ENCODE measurements at places on chromosomes 7 and 10.
A peak's percentile ranks its signal among the peaks of the same experiment; 100 is the strongest.

DNA sequence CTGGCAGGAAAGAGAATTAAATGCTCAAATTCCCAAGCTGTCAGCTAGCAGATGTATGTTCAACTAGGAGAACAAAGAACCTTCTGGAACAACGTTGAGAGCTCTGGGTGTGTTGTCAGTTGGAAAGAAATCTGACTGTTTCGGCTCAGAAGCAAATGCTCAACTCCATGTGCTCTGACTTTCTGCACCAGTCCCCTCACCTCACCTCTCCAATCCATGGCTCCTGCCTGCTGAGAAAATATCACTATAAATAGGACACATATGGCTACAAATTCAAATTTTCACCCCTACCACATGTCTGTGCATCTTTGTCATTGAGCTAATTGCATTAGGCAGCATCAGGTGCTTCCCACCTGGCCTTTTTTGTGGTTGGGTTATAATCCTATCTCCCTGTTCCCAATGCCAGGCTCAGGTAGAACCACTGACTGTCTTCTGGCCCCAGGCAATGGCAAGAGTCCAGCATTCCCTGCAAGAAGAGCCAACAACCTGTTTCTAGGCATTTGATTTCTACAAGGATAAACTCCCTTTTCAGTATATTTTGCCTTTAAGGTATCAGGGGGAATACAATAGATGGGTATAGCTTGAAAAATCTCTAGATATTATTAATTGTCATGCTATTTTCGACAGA lies 142.6 kb upstream of the LSM8 start:
- no peak for DNase-seq

- no peak for DNase-seq
Measured at GRCh38 chr10:21919906-21920305, 83.6 kb downstream of the DNAJC1 start.

- no peak for DNase-seq
Measured at GRCh38 chr7:2490181-2490651, 14.0 kb upstream of the GRIFIN start.

DNA sequence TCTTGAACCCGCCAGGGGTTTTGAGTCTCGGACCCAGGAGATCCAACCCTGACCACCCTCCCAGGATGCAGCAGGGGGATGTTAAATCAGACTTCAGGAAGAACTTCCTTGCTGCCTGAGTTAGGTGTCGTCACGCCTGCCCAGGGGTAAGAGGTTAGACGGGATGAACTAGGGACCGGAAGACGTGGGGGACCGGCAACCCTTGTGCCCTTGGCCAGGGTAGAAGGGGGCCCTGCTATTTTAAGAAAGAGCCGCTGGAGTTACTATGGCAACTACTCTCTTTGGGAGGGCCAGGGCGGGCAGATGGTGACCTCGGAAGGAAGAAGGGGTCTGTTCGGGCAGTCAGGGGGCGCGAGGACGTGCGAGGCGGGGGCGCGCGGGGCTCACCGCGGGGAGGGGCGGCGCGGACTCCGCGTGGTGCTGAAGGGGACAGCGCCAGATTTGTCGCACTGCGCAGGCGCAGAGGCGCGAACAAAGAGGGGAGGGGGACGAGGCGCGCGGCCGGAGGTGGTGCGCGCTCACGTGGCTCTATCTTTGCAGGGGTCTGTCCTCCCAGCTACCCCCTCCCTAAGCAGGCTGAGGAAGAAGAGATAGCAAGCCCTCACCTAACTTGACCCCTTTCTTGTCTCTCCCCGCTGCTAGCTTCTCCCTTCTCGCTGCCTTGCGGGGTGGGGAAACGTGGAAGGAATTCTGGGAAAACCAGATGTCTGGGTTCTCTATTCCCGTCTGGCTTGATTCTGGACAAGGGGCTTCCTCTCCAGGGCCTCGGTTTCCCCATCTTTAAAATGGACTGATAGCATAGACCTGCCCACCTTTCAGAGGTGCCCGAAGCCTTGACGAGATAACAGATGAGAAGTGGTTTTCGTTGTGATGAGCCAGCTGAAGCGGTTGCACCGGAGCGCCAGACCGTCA lies 940 bp upstream of the PSD start:
- peak; percentile 42 for DNase-seq

DNA sequence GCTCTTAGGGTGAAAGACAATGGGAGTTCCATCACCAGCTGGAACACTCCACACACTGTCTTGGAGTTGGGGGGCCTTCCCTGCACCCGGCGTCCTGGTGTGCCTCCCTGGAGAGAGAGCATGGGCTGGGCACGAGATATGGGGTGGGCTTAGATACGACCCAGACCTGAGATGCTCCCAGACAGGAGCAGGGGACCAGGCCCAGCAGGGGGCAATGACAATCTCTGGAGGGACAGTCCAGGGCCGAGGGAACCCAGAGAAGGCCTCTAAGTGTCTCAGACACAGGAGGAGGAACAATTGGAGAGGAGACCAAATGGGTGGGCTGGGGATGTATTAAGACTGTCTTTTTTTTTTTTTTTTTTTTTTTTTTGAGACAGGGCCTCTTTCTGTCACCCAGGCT lies 40.0 kb downstream of the MYL10 start:
- DNase-seq, result no peak

GRCh38 chr10:69955211-69955805 lies 97.3 kb upstream of the MACROH2A2 start:
- DNase-seq, result no peak

DNA sequence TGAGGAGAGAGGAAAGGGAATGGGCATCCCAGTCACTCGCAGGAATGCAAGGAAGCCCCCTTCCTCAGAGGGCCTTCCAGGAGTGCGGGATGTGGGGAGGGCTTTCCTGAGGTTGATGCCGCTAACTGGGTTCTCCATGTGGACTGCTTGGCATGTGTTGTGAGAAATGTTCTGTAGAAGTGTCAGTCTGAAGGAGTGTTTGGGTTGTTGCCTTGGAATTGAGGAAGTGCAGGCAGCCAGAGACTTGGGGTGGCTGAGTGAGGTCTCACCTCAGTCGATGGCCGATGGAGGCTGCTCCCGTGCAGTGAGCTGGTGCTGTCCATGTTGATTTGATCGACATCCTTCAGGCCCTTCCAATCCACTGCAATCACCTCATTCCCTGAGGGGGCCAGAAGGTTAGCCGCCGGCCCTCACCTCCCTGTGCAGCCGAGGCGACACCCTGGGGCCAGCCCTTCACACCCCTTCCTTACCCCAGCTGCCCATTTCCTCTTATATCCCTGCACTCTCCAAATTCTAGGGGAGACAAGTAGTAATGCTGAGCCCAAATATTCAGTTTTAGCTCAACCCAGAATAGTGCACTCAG lies 2.7 kb downstream of the FAM131B start:
- DNase-seq, result no peak

GRCh38 chr7:32142649-32143048 lies 72.4 kb upstream of the PDE1C start:
- DNase-seq, result peak; percentile 75

- DNase-seq, result no peak
Measured at GRCh38 chr7:67525588-67525987, 529.0 kb downstream of the TYW1 start.

DNA sequence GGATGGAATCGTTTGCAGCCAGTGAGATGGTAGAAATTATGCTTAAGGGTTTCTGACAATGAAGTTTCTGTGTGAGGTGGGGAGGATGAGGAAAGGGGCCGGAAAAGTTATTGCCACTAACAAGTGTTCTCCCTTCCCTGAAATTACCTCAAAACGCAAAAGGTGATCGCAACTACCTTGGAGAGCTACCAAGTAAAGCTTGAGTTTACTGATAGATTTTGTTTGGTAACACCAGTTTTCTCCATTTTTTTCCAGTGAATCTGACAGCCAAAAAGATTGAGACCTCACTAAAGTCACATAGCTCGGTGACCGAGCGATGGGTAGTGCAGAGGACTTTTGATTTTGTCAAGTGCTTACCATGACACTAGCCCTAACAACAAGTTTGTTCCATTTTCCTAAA lies 1.6 kb downstream of the SUV39H2 start:
- DNase-seq, result peak; percentile 32

- DNase-seq, result no peak
Measured at GRCh38 chr10:84294766-84295447, 33.5 kb upstream of the CCSER2 start.

DNA sequence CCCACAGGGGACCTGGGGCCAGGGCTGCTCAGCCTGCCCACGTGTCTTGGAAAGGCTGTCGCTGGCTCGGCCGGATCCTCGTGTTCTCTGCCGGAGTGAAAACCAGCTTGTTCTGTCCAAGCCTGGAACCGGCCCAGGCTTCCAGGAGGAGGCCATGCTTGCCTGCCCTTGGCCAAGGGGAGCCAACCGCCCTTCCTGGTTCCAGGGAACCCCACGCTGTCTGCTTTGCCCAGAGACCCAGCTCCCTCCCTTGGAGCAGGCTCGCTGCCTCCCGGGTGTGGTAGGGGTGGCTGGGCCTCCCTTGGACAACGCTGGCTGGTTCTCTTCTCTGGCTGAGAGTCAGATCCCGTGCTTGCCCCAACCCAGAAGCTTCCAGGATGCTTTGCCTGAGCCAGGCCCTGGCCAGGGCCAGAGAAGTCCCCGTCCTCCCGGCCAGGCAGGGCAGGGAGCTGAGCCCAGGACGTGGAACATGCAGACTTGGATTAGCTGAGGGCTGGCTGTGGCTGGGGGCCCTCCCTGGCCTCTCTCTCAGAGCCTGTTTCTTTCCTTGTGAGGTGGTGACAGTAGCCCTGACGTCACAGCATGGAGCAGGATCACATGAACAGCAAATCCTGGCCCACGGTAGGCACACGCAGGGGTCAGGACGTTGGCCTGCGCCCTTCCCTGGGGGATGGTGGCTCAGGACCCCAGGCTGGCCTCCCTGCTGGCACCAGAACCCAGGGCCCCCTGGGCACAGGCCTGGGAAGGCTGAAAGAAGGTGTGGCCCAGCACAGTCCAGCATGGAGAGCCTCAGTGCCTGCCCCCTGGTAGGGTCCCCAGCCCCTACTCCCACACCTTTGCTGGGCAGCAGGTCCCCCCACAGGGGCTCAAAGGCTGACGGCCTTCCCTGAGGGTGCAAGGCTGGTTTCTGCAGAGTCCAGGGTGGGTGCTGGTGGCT lies 67.5 kb downstream of the PWWP2B start:
- DNase-seq, result no peak

DNA sequence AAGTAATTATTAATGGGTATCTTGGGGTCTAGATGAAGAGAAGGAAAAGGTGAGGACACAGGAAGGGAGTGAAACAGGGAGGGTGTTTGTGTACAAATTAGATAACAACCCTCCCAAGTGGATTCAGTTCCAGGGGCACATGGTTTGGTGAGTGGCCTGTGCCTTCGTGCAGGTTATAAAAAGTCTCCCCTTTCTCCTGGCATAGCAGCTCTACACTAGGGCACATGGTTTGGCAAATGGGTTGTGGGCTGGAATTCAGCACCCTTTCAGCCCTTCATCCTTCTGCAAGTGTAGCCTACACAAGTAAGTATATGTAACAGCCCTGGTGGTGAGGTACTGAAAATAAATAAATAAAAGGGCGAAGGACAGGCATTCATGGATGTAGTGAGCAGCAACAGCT lies 359.4 kb downstream of the AUTS2 start:
- DNase-seq, result no peak

- no peak for DNase-seq
Measured at GRCh38 chr7:70573071-70573661, 558.8 kb upstream of the GALNT17 start.

DNA sequence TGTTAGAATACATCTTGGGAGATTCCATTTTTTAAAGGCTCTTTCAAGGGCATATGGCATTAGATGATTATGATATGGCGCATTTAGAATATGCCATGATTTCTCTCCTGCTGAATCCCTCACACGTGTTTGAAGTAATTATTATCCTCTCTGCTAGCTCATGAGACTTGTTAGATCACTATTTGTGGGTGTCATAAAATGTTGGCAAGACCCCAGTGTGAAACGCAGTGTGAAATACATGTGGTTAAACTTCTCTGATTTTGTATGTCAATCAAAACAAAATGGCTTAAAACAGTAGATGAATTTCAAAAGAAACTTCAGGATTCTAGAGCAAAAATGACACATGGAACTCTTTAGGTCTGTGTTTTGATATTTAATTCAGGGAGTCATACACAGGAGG lies 560.8 kb downstream of the AUTS2 start:
- no peak for DNase-seq

DNA sequence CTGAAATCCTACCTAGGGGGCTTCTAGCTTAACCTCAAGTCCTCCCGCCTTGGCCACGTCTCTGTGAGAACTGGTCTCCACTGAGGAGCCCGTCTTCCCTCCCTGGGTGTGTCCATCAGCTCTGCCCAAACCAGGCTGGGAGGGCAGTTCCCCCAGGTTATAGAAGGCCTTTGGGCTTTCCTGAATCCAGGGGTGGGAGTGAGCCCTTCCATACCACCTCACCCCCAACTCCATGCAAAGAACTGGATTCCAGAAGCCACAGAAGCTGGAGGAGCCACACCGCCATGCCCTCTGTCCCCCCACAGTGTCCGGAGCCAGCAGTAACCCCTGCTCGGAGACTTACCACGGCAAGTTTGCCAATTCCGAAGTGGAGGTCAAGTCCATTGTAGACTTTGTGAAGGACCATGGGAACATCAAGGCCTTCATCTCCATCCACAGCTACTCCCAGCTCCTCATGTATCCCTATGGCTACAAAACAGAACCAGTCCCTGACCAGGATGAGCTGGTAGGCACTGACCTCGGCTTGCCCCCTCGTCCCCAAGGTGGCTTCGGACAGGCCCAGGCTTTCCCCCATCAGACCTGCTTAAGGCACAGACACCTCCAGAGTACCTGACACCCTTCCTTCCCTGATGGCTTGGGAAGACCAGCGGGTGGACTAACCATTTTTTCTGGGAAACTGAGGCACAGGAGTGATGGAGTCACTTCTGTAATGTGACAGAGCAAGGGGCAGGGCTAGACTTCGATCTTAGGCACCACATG lies 4.7 kb downstream of the CPA1 start:
- DNase-seq, result no peak

GRCh38 chr7:127252377-127252713 lies 396 bp downstream of the GRM8 start:
- DNase-seq, result no peak

DNA sequence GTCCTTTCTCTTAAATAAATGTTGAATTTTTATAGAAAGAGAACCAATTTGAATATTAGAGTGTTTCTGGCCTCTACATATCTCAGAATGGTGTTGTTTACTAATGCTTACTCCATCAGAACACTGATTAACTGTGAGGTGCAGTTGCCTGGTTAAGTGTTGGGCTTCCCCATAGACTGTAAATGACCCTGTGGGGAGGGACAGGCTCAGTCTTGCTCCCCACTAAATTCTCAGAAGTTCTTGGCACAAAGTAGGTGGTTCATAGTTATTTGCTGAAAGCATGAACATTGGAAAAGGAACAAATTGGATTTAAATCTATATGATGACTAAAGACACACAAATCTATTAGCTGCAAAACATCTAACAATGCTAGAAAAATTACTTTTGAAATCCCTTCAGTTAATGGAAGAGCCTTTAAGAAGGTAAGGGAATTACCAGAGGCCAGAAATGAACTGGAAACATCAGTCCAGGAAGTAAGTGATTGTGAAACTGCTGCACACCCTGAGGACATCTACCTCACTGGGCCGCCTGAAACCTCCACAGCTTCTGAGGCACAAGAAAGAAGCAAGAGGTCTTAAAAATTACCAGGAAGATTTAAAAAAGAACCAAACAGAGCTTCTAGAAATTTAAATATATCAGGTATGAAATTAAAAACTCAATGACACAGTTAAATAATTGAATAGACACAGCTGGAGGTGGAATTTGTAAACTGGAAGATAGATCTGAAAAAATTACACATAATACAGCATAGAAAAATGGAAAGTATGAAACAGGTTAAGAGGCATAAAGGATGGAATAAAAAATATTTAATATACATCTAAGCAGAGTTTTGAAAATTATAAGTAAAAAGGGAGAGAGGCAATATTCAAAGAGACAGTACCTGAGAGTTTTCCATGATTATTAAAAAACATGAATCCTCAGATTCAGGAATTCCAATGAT lies 17.8 kb upstream of the COMTD1 start:
- DNase-seq, result no peak

GRCh38 chr7:131013716-131014115 lies 279.7 kb upstream of the KLF14 start:
- no peak for DNase-seq
